ENCODE measurements at places on chromosomes 16 and 17.
A peak's percentile ranks its signal among the peaks of the same experiment; 100 is the strongest.

- DNase-seq: no peak
These were observed 1.5 kb upstream of the CMIP start for GRCh38 chr16:81442916-81443687.

DNA sequence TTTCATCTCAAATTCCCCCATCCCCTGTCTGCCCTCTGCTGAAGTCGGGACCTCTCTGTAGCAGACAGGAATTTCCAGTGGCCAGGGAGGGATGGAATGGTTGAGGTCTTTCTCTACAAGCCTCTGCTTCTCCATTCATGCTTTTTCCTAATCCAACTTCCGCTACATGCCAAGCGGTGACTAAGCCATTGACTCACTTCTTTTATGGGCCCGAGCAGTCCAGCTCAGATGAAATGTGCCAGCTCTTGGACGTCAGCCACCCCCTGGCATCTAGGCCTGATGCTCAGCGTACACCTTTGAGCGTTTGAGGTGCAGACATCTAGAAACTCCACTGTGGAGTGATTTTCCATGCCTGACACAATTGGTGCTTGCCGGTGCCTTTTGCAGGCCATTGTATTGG lies 40.7 kb upstream of the GPR139 start:
- DNase-seq: no peak

DNA sequence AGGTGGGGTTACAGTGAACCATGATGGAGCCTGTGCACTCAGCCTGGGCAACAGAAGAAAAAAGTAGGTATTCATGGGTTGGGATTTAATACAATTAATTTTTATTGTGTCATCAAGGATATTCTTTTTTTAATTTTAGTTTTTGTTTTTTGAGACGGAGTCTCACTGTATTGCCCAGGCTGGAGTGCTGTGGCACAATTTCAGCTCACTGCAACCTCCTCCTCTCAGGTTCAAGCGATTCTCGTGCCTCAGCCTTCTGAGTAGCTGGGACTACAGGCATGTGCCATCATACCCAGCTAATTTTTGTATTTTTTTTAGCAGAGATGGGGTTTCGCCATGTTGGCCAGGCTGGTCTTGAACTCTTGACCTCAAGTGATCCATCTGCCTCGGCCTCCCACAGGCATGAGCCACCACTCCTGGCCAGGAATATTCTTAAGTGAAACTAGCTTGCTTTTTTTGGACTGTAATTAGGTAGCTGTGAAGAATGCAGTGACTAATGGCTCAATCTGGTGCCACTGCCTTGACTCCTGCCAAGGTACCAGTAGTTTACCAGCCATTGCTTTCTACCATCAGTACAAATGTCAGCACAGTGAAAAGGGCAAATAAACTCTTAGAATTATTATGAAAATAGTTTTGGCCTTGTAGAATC lies 4.8 kb downstream of the PPM1D start:
- DNase-seq: no peak

GRCh38 chr16:49478107-49478506 lies 104.5 kb downstream of the C16orf78 start:
- no peak for DNase-seq

GRCh38 chr16:86517652-86518258 lies 7.4 kb downstream of the FOXF1 start:
- DNase-seq: no peak

- no peak for DNase-seq
These were observed 111.5 kb upstream of the RBFOX1 start for GRCh38 chr16:7221157-7221556.

GRCh38 chr17:80605326-80606066 lies 60.9 kb downstream of the RPTOR start:
- DNase-seq: peak; percentile 50

GRCh38 chr17:18324140-18325050 lies 9.3 kb downstream of the SMCR8 start:
- DNase-seq: no peak

DNA sequence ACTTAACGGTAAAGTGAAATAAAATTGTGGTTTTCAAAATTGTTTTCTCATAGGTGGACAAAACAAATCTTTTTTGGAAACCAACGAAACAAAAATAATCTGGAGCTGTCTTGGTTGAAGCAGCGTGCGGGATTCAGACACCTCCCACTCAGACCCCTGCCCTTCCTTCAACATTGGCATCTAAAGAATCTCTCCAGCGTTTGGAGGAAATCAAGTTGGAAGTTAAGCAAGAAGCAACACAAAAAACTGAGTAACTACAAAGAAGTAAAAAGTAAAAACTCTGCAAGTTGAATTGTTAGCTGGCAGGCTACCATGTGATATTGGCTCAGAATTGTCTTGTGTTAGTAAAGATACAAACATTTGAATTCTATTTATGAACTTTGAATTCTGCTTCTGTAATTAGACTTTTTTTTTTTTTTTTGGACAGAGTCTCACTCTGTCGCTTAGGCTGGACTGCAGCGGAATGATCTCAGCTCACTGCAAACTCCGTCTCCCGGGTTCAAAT lies 361.0 kb upstream of the PMFBP1 start:
- no peak for DNase-seq

- no peak for DNase-seq
These were observed 6.0 kb downstream of the MXRA7 start for GRCh38 chr17:76704805-76705204.

DNA sequence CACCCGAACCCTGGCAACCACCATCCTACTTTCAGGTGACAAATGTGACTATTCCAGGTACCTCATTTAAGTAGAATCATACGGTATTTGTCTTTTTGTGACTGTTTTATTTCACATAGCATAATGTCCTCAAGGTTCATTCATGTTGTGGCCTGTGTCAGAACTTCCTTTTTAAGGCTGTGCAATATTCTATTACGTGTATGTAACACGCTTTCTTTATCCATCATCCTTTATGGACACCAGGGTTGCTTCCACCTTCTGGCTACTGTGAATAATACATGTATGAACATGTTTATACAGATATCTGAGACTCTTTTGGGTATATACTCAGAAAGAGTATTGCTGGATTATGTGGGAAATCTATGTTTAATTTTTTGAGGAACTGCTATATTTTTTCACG lies 28.7 kb upstream of the RSL1D1 start:
- DNase-seq: no peak

- no peak for DNase-seq
These were observed 48.5 kb downstream of the ZNF18 start for GRCh38 chr17:11948789-11949188.

GRCh38 chr16:87058728-87059250 lies 258.4 kb downstream of the C16orf95 start:
- no peak for DNase-seq

GRCh38 chr16:48822431-48822830 lies 212.5 kb upstream of the N4BP1 start:
- DNase-seq: no peak

- no peak for DNase-seq
These were observed 19.7 kb downstream of the SEZ6 start for GRCh38 chr17:28985950-28986713.

- no peak for DNase-seq
These were observed 942.1 kb downstream of the KCNJ2 start for GRCh38 chr17:71111460-71111859.

DNA sequence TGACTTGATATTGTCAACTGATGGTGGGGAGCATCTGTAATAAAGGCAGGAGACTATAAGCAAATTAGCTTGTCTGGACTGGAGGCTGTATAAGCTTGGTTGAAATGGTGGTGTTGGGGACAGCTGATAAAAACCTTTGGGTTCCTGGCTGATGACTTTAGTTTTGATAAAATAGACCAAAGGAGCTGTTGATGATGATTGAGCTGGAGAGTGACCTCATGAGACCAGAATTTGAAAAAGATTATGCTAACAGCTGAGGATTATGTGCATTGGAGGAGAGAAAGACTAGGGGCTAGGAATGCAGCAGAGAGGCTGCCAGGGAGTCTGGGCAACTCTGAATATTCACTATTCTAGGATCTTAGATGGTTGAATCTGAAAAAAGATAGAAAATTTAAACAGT lies 8.7 kb upstream of the CDC27 start:
- no peak for DNase-seq

GRCh38 chr16:22969567-22969966 lies 155.6 kb downstream of the HS3ST2 start:
- DNase-seq: no peak

DNA sequence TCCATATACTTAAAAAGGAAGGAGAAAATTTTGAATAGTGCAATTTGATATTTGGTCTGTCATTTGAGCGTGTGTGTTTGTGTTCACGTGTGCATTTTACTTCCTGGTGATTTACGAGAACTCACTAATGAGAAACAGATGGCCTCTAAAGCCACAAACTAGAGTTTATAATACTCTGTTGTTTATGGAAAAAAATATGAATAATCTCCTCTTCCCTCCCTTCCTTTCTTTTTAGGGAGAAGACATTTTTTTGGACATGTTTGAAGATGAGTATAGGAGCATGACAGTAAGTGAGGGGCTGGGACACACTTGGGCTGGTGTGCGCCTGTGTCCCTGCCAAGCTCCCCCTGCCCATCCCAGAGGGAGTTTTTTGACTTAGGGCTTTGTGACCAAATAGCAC lies 102.7 kb downstream of the CLEC16A start:
- DNase-seq: no peak

- peak; percentile 32 for DNase-seq
These were observed 14.6 kb downstream of the ALOX12B start for GRCh38 chr17:8072729-8073461.

- no peak for DNase-seq
These were observed 62.3 kb downstream of the MARCHF10 start for GRCh38 chr17:62745806-62746205.

DNA sequence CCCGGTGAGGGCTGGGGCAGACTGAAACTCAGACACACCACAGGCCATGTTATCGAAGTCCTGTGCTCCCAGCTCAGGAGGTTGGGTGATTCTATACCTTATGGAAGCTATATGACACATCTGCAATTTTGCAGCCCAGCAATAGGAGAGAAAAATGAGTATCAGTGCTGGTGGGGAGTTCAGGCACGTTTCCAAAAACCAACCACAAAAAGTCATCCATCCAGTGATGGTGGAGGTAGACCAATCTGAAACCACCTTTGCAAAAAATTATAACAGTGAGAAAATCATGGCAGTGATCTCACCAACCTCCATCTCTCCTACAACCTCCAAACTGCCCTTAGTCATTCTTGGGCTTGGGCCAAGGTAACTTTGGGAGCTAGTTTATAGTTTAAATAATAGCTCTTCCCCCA lies 327.9 kb downstream of the SLC39A11 start:
- no peak for DNase-seq

- DNase-seq: no peak
These were observed 29.4 kb downstream of the RPH3AL start for GRCh38 chr17:323181-323580.
